Trophoblast cell (in vitro differentiated cells and primary cell): ENCODE measurements at places on chromosomes 11 and 22.

- no peak overlapping the region for H3K4me3 ChIP-seq
- peaks cover 53% of the 10 kb centered on the region for H3K4me1 ChIP-seq
- no peaks in the 10 kb centered on the region for H3K36me3 ChIP-seq
- no peak for DNase-seq
These were observed 18.3 kb upstream of the SYT7 start for GRCh38 chr11:61598886-61599868.

GRCh38 chr11:85965202-85965601 is 103.7 kb downstream of the PICALM start:
- no peak for DNase-seq
- no peak overlapping the region for H3K27ac ChIP-seq
- no peaks in the 10 kb centered on the region for H3K27me3 ChIP-seq
- H3K4me1 ChIP-seq, result peaks cover 2% of the 10 kb centered on the region
- H3K36me3 ChIP-seq, result peaks cover 10% of the 10 kb centered on the region
- H3K4me3 ChIP-seq, result no peak overlapping the region

GRCh38 chr11:92739041-92739440 is 230.4 kb upstream of the MTNR1B start:
- no peak overlapping the region for H3K27ac ChIP-seq
- no peaks in the 10 kb centered on the region for H3K36me3 ChIP-seq
- DNase-seq, result peak; percentile 65
- peaks cover 2% of the 10 kb centered on the region for H3K4me1 ChIP-seq

DNA sequence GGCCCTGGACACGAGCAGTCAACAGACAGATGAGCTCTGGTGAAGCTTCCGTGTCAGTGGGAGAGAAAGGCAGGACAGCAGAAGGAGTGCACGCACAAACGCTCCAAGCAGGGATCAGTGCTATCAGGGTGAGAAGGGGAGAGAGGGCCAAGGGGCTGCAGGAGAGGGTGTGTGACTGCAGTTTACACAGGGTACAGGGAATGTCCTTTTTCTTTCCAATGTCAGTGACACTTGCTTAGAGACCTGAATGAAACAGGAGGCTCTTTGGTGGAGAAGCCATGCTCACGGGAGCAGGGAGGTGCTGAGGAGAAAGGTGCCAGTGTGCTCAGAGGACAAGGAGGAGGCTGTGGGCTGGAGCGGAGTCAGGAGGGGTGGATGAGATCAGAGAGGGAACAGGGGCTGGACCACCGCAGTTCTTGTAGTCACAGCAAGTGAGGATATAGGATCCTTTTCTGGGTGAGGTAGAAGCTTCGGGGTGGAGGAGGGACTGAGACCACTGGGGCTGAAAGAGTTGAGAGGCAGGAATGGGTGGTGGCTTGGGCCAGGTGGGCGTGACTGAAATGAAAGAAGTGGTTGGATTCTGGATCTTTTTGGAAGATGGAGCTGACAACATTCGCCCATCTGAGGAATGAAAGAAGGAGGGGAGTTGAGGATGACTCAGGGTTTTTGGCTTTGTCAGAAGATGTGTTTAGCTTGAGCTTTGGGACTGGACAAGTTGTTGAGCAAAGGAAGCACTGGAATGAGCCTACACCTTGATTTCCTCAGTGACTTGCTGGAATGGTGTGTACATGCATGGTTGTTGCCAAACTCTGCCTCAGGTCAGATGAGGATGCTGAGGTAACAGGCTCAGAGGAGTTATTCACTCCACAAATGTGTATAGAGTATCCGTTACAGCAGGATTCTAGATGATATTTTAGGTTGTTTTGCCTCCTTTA is 87.9 kb downstream of the ADAMTS15 start:
- H3K4me1 ChIP-seq, result no peaks in the 10 kb centered on the region
- H3K27ac ChIP-seq, result no peak overlapping the region
- DNase-seq, result peak; percentile 69
- no peaks in the 10 kb centered on the region for H3K27me3 ChIP-seq

GRCh38 chr11:113667801-113668200 is 38.3 kb downstream of the TMPRSS5 start:
- no peaks in the 10 kb centered on the region for H3K36me3 ChIP-seq
- H3K27me3 ChIP-seq, result no peaks in the 10 kb centered on the region
- no peak for DNase-seq

GRCh38 chr11:27293515-27294417 is 69.2 kb downstream of the CCDC34 start:
- DNase-seq, result no peak
- H3K27me3 ChIP-seq, result no peaks in the 10 kb centered on the region
- no peak overlapping the region for H3K27ac ChIP-seq
- H3K36me3 ChIP-seq, result no peaks in the 10 kb centered on the region
- H3K4me3 ChIP-seq, result no peak overlapping the region
- no peaks in the 10 kb centered on the region for H3K4me1 ChIP-seq

DNA sequence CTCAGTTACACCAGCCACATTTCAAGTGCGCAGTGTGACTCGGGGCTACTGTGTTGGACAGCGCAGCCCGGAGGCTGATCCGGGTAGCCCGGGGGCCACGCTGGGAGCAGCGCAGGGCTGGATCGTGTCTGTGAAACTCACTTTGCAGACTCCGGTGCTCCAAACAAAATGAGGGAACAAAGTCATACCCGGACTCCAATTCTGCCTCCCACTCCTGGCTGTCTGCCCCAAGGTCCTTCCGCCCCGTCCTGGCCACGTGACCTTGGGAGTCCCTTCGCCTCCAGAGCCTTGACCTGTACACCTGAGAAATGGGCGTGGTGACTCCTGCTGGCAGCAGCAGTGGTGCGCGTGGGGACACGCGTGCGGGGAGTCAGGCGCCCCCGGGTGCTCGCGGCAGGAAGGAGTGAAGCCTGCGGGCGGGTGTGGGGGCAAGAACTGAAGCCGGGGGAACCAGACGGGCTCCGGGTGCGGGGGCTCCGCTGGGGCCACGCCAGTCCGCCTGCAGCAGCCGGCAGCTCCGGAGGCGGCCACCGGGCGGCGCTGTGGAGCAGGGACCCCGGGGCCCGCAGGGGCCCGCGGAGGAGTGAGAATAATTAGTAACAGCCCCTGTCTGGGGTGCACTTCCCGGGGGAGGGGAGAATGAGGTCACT is 42.4 kb downstream of the KCNJ4 start:
- no peak overlapping the region for H3K4me3 ChIP-seq
- no peaks in the 10 kb centered on the region for H3K27me3 ChIP-seq
- H3K36me3 ChIP-seq, result no peaks in the 10 kb centered on the region
- H3K4me1 ChIP-seq, result no peaks in the 10 kb centered on the region
- DNase-seq, result peak; percentile 91

DNA sequence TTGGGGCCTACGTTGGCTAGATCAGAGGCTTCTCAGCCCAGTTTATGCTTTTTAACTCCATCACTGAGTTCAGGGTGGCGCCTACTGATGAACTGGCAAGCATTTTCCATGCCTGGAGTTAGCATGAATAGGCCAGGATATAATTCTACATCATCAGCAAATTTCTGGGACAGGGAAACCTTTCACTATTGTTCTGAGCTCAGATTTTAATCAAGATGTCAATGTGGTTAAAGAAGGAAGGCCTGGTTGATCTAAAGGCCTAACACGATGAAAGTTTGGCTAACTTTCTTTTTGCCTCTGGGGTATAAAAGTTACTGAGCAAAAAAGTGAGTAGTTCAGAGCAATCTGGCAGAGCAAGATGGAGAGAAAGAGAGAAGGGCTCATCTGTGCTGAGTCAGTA is 21.7 kb upstream of the IFITM3 start:
- peaks cover 3% of the 10 kb centered on the region for H3K4me1 ChIP-seq
- no peak overlapping the region for H3K27ac ChIP-seq
- DNase-seq, result no peak
- no peaks in the 10 kb centered on the region for H3K36me3 ChIP-seq

GRCh38 chr11:43868852-43869567 is 11.6 kb upstream of the ALKBH3 start:
- H3K27me3 ChIP-seq, result no peaks in the 10 kb centered on the region
- no peak overlapping the region for H3K27ac ChIP-seq
- no peaks in the 10 kb centered on the region for H3K36me3 ChIP-seq
- DNase-seq, result no peak

- H3K4me1 ChIP-seq, result peaks cover 26% of the 10 kb centered on the region
- H3K4me3 ChIP-seq, result no peak overlapping the region
- no peaks in the 10 kb centered on the region for H3K27me3 ChIP-seq
- peak overlapping the region; percentile 57 for H3K27ac ChIP-seq
- no peaks in the 10 kb centered on the region for H3K36me3 ChIP-seq
These were observed 29.1 kb downstream of the LIMK2 start for GRCh38 chr22:31241200-31241599.

DNA sequence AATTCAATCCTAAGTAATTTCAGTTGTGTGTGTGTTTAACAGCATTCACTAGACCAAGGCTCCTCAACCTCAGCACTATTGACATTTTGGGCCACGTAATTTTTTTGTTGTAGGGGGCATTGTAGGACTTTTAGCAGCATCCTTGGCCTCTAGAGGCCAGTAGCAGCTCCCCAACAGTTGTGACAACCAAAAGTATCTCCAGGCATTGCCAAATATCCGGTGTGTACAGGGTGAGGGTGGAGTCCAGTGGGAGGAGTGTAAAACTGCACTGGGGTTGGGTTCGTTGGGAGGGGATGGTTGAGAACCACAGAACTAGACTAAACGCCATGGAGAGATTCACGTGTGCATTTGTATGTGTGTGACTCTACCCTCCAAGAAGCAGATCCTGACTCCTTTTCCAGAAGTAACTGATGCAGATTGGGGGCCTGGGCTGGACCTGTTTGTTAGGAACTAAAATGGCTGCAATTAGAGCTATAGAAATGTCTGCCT is 5.9 kb upstream of the PHF21A start:
- DNase-seq, result peak; percentile 35
- H3K4me1 ChIP-seq, result no peaks in the 10 kb centered on the region
- H3K27ac ChIP-seq, result no peak overlapping the region
- H3K27me3 ChIP-seq, result no peaks in the 10 kb centered on the region
- H3K4me3 ChIP-seq, result no peak overlapping the region
- H3K36me3 ChIP-seq, result no peaks in the 10 kb centered on the region

DNA sequence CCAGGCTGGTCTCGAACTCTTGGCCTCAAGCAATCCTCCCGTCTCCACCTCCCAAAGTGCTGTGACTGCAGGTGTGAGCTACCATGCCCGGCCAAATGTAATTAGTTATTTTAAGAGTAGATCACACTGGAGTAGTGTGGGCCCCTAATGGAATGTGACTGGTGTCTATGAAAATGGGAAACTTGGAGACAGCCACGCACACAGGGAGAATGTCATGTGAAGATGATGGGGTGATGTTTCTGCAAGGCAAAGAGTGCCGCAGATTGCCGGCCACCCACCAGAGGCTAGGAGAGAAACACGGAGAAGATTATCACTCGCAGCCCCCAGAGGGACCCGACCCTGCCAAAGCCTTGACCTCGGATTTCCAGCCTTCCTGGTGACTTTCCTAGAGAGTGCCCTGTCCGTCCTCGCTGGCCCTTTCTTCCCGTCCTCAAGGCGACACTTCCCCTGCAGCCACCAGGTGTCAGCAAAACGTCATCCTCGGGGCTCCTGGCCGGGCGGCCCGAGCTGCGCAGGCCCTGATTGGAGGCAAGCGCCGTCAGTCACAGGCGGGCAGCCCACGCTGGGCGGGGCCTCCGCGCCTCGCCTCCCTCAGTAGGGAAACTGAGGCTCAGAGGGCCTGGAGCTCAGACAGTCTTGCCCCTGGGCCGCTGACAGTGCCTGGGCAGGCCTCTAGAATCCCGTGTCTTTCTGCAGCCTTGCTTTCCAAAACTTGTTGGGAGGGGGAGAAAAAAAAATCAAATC is 16.3 kb downstream of the CRYBB2 start:
- no peaks in the 10 kb centered on the region for H3K36me3 ChIP-seq
- peak; percentile 72 for DNase-seq
- no peaks in the 10 kb centered on the region for H3K27me3 ChIP-seq
- H3K4me3 ChIP-seq, result no peak overlapping the region
- H3K27ac ChIP-seq, result no peak overlapping the region
- no peaks in the 10 kb centered on the region for H3K4me1 ChIP-seq

DNA sequence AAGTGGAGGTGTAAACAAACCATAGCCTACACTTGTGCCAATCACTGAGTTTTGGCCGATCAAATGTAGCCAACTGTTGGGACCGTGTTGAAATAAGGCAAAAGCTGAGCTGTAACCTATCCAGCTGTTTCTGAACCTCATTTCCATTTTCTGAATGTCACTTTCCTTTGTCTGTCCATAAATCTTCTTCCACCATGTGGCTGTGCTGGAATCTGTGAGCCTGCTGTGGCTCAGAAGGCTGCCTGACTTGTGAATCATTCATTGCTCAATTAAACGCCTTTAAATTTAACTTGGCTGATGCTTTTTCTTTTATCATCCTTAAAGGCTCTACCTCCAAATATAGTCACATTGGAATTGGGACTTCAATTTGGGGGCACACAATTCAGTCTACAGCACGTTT is 203.1 kb upstream of the MPPED2 start:
- no peak overlapping the region for H3K27ac ChIP-seq
- H3K4me1 ChIP-seq, result no peaks in the 10 kb centered on the region

GRCh38 chr11:27401280-27401832 is 38.3 kb upstream of the CCDC34 start:
- H3K36me3 ChIP-seq, result no peaks in the 10 kb centered on the region
- H3K27me3 ChIP-seq, result no peaks in the 10 kb centered on the region
- no peak overlapping the region for H3K4me3 ChIP-seq
- H3K4me1 ChIP-seq, result peaks cover 15% of the 10 kb centered on the region

GRCh38 chr11:107777110-107777509 is 65.3 kb upstream of the SLN start:
- no peak for DNase-seq
- H3K36me3 ChIP-seq, result no peaks in the 10 kb centered on the region
- H3K27me3 ChIP-seq, result no peaks in the 10 kb centered on the region
- H3K4me3 ChIP-seq, result no peak overlapping the region
- H3K4me1 ChIP-seq, result peaks cover 2% of the 10 kb centered on the region

DNA sequence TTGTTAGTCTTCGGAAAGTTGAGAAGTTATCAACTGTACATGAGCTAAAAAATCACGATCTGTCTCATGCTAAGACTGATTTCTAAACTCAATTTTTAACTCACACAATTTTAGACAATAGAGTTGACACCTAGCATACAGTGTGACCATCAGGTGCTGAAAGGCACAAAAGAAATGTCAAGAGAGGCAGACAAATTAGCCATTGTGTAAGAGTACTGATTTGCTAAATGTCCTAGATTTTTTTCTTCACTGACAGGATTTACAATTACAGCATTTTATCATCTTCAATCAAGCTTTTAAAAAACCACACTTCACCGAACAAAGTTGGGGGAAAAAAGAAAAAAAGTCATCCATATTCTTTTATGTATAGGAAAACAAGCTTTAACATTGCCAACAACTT is 7.0 kb downstream of the LGR4 start:
- no peak overlapping the region for H3K4me3 ChIP-seq
- no peaks in the 10 kb centered on the region for H3K27me3 ChIP-seq
- no peaks in the 10 kb centered on the region for H3K36me3 ChIP-seq
- peaks cover 13% of the 10 kb centered on the region for H3K4me1 ChIP-seq
- no peak for DNase-seq
- H3K27ac ChIP-seq, result no peak overlapping the region
